ENCODE measurements at places on chromosomes 12 and 14.

- no peak for DNase-seq
Measured at GRCh38 chr14:50624447-50624846, 43.7 kb downstream of the SAV1 start.

- no peak for DNase-seq
Measured at GRCh38 chr12:89087149-89087825, 265.0 kb downstream of the DUSP6 start.

- DNase-seq = no peak
Measured at GRCh38 chr14:50792051-50792477, 38.9 kb downstream of the NIN start.

DNA sequence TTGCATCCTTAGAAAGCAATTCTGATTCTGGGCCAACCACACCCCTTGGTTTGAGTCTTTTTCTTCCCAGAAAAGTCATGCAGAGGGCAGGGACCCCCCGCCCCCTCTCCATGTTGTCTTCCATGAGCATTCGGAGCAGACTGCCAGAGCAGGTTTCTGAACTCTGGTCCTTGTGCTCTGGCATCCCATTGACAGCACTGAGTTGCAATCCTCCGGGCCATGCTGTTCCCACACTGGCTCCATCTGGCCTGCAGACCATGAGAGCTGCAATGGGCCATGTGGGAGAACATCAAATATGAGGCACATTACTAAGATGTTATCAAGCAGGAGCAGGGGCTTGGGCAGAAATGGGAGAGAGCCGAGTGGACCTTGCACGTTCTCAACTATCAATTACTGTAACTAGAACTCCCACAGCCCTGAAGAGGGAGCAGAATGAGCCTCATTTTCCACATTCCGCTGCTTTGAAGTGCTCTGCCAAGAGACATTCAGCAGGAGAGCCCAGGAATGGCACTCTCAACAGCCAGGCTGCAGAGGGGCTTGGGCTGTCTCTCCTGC lies 157.4 kb downstream of the STXBP6 start:
- DNase-seq = no peak

DNA sequence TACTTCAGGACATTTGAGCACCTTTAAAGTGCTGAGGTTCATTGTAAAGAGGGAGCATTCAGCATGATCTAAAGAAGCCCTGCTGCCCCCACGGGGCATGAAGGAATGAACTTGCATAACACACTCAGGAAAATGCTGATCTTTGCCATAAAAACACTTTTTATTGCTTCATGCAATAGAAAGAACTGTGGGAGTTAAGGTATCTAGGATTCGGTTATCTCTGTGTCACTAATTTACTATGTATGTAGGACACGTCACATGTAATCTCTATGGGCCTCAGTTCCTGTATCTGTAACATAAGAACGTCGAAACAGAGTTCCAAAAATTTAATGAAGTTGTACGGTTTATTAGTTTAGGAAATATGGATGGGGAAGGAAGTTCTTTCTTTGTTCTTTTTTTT lies 33.0 kb downstream of the BTBD7 start:
- DNase-seq = no peak

All from stimulated activated CD4-positive, alpha-beta T cell treated with anti-CD3 and anti-CD28 coated beads, Interleukin-1b, Interleukin-23, amount 100 ng/mL, for 48 hours (primary cell).